ENCODE measurements at places on chromosomes 3 and 15. TPM values are rescaled to one million over a fixed set of nuclear protein-coding genes. Genes with fewer than 3 reads are reported as not detected.

- peak; percentile 12 for DNase-seq
Observed at GRCh38 chr15:39172380-39173281, 408.2 kb upstream of the THBS1 start.

- DNase-seq: no peak
Observed at GRCh38 chr3:59436164-59436958, 386.5 kb upstream of the CFAP20DC start.

GRCh38 chr3:139044366-139045210 lies at the start of gene PRR23C:
Gene PRR23C, minus strand, starts transcription at chr3:139044892. Its CDS starts 272 bp downstream, at chr3:139044620.
- DNase-seq: no peak

DNA sequence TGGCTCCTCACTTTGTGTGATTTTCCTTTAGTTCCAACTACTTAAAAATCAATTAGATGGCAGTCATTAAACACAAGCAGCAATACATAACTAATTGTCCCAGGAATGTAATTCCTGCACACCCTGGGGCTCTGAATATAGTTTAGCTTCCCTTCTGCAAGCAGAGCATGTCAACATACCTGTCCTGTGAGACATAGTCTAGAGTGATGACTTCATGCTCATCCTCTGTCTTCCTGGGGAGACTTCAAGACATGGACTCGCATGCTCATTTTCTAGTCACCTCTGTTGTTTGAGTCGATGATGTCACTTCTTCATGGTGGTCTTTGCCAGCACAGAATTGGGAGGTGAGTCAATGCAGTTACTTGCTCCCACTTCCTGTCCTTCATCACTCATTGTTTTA lies 15.7 kb downstream of the C3orf52 start:
- no peak for DNase-seq

Gene MUSTN1
- 2.0 TPM for total RNA-seq
